ENCODE measurements at places on chromosomes 2 and 18.

- DNase-seq = no peak
Measured at GRCh38 chr2:208415255-208415654, 8.7 kb downstream of the PTH2R start.

DNA sequence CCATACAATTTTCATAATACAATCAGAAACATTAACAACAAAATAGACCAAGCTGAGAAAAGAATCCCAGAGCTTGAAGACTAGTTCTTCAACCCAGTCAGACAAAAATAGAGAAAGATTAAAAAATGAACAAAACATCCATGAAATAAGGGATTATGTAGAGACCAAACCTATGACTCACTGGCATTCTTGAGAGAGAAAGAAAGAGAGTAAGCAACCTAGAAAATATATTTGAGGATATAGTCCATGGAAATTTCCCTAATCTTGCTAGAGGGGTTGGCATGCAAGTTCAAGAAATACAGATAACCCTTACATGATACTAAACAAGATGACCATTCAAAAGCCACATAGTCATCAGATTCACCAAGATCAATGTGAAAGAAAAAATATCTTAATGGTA, 281.7 kb downstream of the CCDC85A start:
- DNase-seq = no peak

- DNase-seq = no peak
Measured at GRCh38 chr2:24874035-24874434, 46.0 kb downstream of the ADCY3 start.

- no peak for DNase-seq
Measured at GRCh38 chr2:206432193-206433082, 10.9 kb upstream of the ADAM23 start.

DNA sequence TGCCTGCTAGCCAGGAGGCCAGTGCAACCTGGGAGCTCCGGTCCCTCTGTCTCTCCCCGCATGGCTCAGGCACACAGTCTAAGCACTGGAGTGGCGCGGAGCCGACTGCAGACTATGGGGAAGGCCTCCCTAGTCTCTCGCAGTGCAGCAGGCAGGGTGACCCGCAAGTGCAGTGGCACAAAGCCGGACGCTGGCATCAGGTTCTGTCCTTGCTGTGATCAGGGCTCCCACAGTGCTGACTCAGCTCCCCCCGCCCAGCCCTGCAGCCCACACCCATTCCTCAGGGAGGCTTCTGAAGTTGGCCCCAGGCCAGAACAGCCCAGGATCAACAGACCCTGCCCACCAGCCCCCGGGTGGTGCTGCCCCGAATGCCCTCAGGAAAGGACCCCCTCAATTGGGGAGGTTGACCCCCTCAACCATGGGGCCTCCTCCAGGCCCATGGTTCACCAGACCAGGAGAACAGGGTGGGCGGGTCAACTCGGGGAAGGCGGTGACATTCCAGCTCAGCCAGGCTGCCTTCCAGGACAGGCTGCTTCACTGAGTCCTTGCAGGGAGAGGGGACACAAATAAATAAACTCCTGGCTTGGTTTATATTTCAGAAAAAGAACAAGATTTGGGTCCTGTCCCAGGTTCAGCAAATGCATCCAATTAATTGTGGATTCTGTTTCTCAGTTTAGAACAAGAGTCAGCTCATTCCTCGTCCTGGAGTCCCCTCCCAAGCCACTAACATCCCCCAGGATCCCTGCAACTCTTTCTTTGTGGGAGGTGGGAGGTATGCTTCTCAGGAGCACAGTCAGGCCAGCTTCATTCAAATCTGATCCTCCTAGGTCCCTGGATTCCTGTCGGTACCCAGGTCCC, 12.2 kb downstream of the BIN1 start:
- no peak for DNase-seq

DNA sequence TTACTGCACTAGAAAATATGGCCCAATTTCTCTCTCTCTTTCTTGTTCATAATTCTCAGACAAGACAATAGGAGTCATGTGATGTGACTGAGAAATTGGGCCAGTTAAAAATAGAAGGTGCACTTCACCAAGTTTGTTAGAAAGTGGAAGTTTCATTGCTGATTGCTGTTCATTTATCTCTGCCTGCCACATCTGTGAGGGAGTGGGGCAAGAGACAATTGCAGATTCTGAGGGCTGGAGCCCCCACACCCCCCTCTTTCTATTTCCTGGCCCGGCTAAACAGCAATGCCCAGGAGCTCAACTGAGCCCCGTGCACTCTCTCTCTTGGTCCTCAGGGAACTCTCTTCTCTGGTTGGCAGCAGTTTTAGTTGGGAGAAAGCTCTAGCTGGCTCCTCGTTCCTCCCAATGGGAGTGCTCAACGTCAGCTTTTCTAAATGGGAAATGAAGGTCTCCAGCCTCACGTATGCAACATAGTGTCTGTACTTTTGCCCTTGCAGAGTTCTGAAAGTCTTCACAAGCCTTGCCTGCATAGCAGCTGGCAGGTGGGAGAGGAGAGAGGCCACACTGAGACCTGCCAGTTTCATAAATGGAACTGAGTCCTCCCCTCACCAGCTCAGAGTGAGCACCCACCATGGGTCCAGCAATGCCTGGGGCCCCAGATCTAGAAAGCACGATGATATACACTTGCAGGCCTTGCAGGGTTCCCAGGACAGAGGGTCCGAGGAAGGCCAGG, 115.7 kb downstream of the MYCN start:
- no peak for DNase-seq
